Heart right ventricle (tissue), 16 donors: ENCODE measurements at places on chromosomes 1 and 21. TPM values are rescaled to one million over a fixed set of nuclear protein-coding genes. Genes with fewer than 3 reads are reported as not detected.
A peak's percentile ranks its signal among the peaks of the same experiment; 100 is the strongest.

DNA sequence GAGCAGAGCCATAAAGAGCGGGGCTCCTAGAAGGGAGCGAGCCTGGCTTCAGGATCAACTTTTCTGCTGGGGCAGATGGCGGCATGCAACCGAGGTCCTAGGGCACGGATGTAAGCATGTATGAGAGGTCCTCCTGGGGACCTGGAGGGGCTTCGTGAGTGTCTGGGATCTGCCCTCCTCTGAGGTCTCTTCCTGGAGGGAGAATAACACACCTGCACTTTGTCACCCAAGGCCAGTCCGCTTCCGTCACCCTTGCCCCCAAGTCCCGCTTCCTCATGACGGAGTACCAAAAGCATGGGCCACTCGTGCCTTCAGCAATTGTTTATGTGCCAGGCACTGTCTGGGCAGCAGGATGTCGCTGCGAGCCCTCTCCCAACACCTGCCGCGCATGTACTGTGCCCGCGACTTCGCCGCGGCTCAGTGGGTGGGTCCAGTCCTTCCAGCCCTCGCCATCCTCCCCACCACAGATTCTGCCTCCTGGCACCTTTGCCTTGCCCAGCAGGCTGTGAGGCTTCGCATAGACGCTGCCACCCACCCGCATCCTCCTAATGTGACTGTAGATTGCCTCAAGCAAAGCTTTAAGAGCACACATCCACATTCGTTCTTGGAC, 60.0 kb upstream of the TMPRSS2 start:
- no peaks in the 10 kb centered on the region for H3K27me3 ChIP-seq
- H3K4me3 ChIP-seq: no peak overlapping the region
- no peaks in the 10 kb centered on the region for H3K36me3 ChIP-seq
- DNase-seq: no peak

SPRR1A gene
- total RNA-seq: not detected

PLCH2 gene
- total RNA-seq: 0.28 TPM

GRCh38 chr1:81506699-81507098, 294.0 kb upstream of the ADGRL2 start:
- DNase-seq: no peak
- no peaks in the 10 kb centered on the region for H3K4me1 ChIP-seq
- H3K4me3 ChIP-seq: no peak overlapping the region
- H3K27me3 ChIP-seq: no peaks in the 10 kb centered on the region

GRCh38 chr1:49026230-49026811, 249.6 kb upstream of the BEND5 start:
- no peak overlapping the region for H3K27ac ChIP-seq
- H3K27me3 ChIP-seq: no peaks in the 10 kb centered on the region
- H3K4me3 ChIP-seq: no peak overlapping the region
- no peaks in the 10 kb centered on the region for H3K36me3 ChIP-seq
- H3K4me1 ChIP-seq: no peaks in the 10 kb centered on the region

DNA sequence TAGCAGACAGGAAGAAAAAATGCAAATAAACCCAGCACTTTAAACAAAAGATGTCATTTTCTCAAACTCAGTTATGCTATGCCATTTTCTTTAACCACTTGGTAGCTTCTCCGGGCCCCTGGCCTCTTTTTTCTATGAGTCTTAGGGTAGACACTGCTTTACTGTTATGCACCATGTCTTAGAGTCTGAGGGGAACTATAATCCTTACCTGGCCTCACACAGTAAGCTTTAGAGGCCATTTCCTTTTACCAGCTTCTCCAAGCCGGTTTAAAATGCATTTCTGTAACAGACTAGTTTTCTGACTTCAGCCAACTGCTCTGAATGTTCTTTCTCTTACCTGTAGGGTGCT, 73.7 kb upstream of the EDEM3 start:
- no peak overlapping the region for H3K4me3 ChIP-seq
- DNase-seq: no peak
- peaks cover 30% of the 10 kb centered on the region for H3K36me3 ChIP-seq
- H3K27ac ChIP-seq: peak overlapping the region; percentile 52
- H3K4me1 ChIP-seq: peaks cover 59% of the 10 kb centered on the region

PTGFR gene
- total RNA-seq: 0.77 TPM

- no peaks in the 10 kb centered on the region for H3K36me3 ChIP-seq
- DNase-seq: no peak
- H3K27ac ChIP-seq: no peak overlapping the region
- no peaks in the 10 kb centered on the region for H3K27me3 ChIP-seq
- no peak overlapping the region for H3K4me3 ChIP-seq
- no peaks in the 10 kb centered on the region for H3K4me1 ChIP-seq
Measured at GRCh38 chr1:242211254-242212022, 212.5 kb upstream of the MAP1LC3C start.
